Activated CD8-positive, alpha-beta memory T cell treated with anti-CD3 and anti-CD28 coated beads for 1 hour (primary cell): ENCODE measurements at places on chromosomes 13 and 19.

DNA sequence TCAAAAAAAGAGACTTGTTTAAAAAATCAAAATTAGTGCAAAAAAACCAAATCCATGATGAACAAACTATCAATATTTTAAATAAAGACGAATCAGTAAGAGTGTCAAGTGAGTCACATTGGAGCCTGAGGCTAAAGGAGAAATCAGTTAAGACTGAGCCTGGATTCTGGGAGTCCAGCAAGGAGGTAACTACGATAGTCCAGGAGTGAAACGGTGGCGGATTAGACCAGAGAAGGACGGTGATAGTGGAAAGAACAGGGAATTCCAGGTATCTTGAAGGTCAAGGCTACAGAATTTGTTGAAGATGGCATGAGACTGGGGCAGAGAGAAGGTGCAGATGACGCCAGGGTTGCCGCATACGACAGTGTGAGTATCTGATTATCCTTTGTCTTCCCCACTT lies 7.0 kb upstream of the NPAS1 start:
- DNase-seq = no peak

GRCh38 chr13:111620166-111620565 lies 299.7 kb downstream of the TEX29 start:
- DNase-seq = no peak

DNA sequence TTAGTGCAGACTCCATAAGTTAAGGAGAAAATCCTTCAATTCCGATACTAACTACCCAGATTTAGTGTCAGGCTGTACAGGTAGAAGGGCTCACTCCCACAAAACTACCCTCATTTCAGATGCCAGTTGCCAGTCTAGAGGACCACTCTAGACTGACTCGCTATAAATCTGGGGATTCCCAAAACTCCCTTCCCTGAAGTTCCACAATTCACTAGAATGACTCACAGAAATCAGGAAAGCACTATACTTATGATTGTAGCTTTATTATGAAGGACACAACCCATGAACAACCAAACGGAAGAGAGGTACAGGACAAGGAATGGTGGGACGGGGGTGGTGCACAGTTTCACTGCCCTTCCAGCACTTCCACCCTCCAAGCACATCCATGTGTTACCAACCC lies 321.2 kb downstream of the DIAPH3 start:
- no peak for DNase-seq

DNA sequence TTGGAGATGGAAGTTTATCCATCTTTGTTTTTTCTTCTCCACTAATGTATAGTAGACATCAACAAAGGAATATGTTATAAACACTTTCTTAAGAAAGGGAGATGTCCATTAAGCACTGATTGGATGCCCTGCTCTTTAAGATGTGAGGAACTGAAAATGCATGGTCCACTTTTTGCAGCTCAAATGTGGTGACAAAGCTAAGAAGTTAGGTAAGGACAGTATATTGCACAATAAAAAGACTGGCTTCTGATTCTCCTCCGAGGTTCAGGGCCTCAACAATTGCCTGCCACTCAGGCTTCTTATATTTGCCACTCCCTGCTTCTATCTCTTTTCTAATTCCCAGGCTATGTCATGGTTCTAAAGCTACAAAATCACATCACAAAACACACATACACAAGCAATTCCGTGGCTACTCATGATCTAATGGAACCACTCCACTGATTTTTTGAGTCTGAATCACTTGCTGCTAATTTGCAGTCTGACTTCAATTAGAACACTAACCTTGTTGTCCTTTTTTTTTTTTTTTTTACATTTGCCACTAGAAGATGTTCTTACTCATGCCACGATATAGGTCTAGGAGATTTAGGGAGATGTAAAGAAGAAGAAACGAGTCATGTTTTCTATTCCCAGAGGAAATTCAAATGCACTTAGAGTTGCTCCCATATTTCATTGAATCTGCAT lies 29.6 kb upstream of the TNFSF11 start:
- DNase-seq = no peak

DNA sequence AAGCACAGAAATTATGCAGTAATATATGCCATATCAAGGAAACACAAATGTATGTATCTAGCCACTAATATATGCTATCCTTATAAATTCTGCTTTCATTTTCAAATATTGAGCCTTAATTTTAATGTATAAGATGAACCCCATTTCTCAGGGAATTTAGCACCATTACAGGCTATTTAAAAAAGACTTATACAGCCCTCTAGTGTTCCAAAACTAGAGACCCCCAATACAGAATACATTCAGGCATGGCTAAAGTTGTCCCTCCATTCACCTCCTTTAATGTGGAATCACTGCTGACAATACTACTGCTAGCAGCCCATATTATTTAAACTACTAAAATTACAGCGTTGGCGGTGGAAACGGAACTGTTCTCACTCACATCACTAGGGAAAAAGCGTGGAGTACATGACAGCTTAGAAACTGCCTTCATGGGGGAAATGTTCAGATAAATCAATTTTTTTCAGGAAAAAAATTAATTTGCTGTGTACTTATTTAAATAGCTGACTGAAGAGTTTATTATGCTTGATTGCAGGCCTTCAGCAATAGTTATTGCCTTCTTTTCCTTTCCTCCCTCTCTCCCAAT lies 541.0 kb downstream of the PCDH9 start:
- DNase-seq = no peak

GRCh38 chr13:39417643-39418042 lies 185.3 kb downstream of the LHFPL6 start:
- no peak for DNase-seq

DNA sequence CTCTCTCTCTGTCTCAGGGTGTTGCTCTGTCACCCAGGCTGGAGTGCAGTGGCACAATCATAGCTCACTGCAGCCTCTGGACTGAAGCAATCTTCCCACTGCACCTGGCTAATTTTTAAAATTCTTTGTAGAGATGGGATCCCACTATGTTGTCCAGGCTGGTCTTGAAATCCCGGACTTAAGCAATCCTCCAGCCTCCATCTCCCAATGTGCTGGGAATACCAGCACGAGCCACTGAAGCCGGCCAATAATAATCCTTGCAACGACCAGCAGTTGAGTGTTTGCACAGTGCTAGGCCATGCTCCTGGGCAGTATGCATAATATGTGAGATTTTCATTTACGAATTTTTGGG lies 640 bp upstream of the EPOR start:
- DNase-seq = no peak

GRCh38 chr13:49371943-49372613 lies 71.8 kb downstream of the CAB39L start:
- no peak for DNase-seq

DNA sequence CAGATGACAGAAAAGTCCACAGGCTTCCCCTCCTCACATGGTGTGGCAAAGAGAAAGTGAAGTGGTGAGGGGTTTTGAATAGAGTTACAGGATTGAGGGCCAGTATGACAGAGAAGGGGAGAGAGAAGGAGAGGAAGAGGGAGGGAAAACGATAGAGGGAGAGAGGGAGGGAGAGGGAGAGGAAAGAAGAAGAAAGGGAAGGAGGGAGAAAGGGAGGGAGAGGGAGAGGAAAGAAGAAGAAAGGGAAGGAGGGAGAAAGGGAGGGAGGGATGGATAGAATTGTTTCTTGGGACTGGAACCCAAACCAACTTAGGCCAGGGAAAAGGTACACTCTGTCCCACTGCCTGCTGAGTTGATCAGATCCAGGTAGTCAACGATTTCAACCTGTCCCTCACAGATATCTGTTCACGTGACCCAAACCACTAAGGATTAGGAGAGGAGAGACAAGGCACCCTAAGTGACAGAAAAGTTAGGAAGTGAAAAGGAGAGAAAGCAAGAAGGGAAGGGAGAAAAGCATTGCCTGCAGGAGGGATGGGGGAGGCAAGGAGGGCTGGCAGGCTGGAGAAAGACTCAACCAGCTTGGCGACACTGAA lies 8.1 kb upstream of the IGFL3 start:
- no peak for DNase-seq

DNA sequence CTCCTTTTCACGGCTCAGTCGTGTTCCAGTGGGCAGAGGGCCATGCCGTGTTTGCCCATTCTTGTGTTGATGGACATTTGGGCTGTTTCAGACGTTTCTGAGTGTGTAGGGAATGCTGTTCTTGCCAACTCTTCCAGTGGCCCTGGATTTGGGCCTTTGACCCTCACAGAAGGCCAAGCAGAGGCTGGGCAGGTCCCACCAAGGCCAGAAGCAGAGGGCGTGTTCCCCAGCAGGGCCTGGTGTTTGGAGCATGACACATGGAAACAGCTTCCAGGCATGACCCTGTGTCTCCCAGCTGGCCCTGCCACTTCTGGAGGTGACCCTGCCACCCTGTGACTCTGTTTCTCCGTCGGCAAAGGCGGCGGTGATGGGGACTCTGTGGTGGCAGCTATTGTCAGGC lies 35.9 kb downstream of the EFNA2 start:
- DNase-seq = no peak

DNA sequence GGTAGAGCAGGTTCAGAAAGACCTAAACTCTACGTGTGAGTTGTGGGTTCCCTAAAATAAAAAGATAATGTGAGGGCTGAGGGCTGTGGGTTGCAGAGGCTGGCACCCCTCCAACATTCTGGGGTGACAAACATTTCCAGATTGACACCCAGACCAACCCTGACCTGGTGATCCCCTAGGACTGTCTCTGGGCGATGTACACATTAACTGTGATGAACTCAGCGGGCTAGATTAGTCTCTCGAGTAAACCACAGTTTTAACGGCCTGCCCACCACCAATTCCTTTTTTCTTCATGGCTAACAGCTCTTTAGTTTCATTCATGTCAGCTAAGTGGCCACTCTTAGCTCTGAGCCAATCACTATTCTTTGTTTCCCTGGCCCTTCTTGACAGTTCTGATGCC lies 24.8 kb downstream of the SIAH3 start:
- DNase-seq = no peak

- DNase-seq = no peak
Measured at GRCh38 chr19:34731019-34731829, 2.8 kb upstream of the ZNF181 start.

DNA sequence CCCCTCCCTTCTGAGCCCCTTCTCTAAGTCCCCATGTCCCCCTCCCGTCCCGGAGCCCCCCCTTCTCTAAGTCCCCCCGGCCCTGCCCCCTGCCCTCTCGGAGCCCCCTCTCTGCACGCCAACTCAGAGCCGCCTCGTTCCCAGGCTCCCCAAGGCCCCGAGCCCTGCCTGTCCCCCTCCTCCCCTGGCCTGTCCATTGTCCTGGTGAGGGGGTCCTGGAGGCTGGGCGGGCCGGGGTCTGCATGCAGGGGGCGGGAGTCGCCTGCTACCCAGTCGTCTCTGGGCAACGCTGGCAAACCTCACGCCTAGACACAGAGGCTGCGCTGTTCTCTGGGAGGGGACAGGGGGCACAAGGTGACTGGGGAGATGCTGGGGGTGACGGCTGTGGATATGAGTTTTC lies 39.2 kb upstream of the SEMA6B start:
- no peak for DNase-seq

- no peak for DNase-seq
Measured at GRCh38 chr13:46683676-46684260, 113.2 kb downstream of the ESD start.

- DNase-seq = no peak
Measured at GRCh38 chr13:46796129-46796514, 839 bp downstream of the ESD start.

- no peak for DNase-seq
Measured at GRCh38 chr19:17359905-17360800, 17.0 kb downstream of the PLVAP start.

DNA sequence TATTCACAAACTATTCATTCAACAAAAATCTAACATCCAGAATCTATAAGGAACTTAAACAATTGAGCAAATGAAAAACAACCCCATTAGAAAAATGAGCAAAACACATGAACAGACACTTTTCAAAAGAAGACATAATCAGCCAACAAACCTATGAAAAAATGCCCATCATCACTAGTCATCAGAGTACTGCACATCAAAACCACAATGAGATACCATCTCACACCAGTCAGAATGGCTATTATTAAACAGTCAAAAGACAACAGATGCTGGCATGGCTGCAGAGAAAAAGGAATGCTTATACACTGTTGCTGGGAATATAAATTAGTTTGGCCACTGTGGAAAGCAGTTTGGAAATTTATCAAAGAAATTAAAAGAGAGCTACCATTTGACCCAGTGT lies 487.6 kb downstream of the GPC6 start:
- no peak for DNase-seq

DNA sequence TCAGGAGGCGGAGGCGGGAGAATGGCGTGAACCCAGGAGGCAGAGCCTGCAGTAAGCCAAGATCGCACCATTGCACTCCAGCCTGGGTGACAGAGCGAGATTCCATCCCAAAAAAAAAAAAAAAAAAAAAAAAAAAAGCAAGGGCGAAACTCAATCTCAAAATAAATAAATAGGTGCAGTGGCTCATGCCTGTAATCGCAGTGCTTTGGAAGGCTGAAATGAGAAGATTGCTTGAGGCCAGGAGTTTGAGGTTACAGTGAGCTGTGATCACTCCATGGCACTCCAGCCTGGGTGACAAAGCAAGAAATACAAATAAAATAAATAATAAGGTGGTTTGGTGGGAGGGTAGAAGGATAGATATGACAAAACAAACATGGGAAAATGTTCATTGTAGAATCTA lies 39.0 kb upstream of the CYP2S1 start:
- DNase-seq = no peak

DNA sequence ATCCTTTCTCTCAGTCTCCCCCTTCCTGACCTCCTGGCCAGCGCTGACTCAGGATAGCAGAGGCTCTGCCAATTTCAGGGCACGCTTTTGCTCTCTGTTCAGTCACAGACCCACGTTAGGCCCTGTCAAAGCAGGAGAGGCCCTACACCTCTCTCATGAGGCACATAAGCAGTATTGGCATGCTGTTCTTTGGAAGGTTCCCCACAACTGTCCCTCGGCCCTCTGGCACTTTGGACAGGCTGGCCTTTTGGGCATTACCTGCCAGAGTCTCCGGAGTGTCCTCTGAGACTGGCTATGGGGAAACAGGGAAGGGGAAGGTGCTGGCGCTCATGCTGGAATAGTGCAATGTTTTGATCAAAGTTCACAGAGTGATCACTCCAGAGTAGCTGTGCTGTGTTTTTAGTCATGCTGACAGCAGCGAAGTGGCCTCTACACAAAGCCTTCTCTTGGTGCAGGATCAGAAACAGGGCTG lies 23.7 kb upstream of the UBE2L5 start:
- DNase-seq = no peak

DNA sequence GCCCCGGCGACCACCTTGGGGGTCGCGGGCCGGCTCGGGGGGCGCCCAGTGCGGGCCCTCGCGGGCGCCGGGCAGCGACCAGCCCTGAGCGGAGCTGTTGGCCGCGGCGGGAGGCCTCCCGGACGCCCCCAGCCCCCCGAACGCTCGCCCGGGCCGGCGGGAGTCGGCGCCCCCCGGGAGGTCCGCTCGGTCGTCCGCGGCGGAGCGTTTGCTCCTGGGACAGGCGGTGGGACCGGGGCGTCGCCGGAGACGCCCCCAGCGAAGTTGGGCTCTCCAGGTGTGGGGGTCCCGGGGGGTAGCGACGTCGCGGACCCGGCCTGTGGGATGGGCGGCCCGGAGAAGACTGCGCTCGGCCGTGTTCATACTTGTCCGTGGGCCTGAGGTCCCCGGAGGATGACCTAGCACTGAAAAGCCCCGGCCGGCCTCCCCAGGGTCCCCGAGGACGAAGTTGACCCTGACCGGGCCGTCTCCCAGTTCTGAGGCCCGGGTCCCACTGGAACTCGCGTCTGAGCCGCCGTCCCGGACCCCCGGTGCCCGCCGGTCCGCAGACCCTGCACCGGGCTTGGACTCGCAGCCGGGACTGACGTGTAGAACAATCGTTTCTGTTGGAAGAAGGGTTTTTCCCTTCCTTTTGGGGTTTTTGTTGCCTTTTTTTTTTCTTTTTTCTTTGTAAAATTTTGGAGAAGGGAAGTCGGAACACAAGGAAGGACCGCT lies 729 bp downstream of the STK11 start:
- no peak for DNase-seq
